ENCODE measurements at places on chromosomes 3 and 15.

GRCh38 chr15:77830051-77830468, 197.3 kb upstream of the LINGO1 start:
- peak; percentile 55 for DNase-seq

DNA sequence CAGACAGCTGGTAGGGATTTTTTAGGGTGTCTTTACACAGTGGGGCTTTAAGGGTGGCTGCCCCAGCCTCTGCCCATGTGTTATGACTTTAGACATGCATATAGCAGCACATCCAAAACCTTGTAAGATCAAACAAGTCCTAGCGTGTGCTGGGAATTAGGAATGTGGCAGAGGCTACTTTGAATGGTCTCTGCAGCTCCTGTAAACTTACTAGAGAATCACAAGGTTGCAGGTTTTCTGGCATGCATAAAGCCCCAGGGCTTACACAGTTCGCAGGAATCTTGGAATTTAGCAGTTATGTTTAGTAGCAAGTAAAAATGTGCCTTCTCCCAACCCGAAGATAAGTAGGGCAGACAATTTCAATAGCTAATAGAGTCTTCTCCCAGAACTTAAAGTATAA, 46.9 kb upstream of the COL6A6 start:
- no peak for DNase-seq

GRCh38 chr15:94844198-94844537, 612.8 kb downstream of the MCTP2 start:
- DNase-seq: no peak

DNA sequence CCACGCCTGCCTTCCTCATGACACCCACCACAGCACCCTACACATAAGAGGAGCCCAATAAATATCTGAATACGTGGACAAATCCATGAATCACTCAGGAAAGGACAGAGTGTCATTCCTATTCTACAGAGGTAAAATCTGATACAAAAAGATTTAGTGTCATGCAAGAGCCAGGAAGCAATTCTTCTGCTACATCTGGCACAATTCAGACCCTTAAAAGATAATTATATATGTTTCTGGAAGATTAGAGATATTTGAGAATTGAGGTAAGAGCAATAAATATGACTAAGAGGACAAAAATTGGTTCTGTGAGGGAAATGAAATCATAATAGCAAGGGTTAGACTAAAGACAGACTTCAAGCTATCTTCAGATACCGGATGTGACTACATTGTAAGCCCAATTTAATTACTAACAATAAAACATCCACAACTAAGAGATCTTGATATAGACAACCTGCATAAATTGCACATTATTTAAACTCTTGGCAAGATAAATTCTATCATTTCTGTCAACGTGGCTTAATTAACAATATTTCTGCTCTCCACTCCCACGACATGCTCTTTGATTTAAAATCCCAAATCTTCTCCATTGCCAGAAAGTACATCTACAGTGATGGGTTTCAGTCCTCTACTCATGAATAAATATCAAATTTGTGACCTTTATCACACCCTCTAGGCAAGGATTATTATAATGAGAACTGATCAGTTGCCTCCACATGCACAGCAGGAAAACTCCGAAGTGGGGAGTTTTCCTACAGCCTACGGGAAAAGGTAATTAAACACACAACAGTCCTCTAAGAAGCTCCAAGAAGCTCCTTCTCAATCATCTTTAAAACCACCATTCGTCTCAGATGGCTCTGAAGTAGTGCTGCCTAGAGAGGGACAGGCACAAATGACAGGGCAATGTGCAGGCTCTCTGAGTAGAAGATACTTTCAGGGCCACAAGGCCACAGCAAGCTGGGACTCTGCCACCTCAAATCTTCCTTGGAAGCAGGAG, 32.6 kb downstream of the MB21D2 start:
- no peak for DNase-seq

- no peak for DNase-seq
Measured at GRCh38 chr3:62281726-62282125, 91.6 kb downstream of the FEZF2 start.

DNA sequence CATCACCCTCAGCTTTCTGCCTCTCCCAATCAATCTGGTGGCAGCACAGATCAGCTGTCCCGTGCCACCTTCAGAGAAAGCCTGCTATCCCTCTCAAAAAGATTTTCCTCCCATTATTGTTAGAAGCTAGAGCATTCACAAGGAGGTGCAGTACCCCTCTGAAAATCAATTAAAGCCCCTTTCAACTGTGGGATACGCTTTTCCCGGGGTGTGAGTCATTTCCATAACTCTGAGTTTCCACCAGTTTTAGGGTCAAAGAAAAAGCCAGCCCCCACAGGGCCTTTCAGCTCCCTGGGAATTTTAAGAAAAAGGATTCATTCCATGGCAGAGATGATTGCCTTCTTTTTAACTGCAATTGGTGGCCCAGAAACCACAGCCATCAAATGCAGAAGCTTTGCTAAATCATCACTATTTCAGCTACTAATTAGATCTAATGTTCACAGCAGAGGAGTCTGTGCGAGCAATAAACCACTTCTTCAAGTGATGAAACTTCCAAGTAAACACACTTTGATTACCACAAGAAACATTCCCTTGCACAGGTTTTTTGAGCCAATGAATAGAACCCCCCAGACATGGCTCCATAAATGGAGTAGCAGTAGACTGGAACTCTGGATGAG, 270.0 kb upstream of the TPRG1 start:
- no peak for DNase-seq

DNA sequence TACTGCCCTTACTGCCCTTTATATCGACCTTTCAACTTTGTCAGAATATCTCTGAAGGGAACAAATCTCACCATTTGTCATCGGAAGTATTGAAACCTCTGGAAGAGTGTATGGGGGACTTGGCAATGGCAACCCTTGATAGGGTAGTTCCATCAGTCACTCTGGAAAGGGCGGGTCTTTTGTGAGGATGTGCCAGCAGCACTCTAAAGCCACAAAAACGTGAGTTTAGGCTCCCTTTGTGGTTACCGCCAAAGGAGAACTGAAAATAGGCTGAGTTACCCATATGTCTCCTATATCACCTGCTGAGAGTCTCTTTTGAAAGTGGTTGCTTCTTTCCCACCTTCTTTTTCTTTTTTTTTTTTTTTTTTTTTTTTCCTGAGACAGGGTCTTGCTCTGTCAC, 296.8 kb upstream of the CHRM5 start:
- DNase-seq: peak; percentile 46

GRCh38 chr3:13161021-13161759, 88.0 kb upstream of the IQSEC1 start:
- DNase-seq: no peak

- peak; percentile 85 for DNase-seq
Measured at GRCh38 chr15:85100186-85100937, 118.7 kb downstream of the PDE8A start.
